ENCODE measurements at places on chromosomes 2 and 18. TPM values are rescaled to one million over a fixed set of nuclear protein-coding genes. Genes with fewer than 3 reads are reported as not detected.

DNA sequence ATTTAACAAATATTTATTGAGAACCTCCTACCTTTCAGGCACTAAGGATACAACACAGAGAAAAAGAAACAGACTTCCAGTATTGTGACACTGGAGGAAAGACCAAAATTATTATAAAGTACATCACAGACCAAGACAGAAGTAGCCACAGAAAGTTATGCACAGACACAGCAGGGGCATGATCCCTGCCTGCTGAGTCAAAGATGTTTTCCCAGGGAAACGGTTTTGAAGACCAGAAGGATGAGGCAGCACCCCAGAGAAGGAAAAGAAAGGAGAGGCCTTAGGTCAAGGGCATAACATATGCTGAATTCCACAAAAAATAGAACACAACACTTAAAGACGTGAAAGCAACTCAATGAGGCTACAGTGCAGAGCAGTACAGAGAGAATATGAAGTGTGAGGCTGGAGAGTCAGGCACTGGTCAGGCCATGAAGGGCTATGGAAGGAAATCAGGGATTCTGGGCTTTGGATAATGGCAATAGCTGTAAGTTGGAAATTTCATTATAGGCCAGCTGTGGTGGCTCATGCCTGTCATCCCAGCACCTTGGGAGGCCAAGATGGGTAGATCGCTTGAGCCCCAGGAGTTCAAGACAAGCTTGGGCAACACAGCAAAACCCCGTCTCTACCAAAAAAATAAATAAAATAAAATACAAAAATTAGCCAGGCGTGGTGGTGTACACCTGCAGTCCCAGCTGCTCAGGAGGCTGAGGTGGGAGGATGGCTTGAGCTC is 8.2 kb downstream of the ADAM17 start:
- no peak for DNase-seq

DNA sequence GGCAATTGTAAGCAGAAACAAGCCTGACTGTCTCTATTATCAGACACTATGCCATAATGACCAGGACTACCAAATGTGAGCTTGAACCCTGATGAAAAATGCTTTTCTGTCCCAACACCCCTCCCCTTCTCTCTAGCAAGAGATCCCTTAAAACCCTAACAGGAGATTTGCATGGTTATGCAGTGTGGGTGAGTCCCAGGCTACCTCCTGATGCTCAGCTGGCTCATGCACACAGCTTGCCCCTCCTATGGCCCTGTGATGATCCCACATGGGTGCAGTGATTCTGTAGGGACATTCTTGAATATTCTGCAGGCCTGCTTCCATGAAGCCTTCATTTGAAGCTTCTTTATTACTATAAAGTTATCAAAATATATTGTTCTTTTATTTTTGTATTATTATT is 357.4 kb downstream of the AKAIN1 start:
- no peak for DNase-seq

GRCh38 chr2:185274718-185275484 is 463.7 kb upstream of the FSIP2 start:
- no peak for DNase-seq

DNA sequence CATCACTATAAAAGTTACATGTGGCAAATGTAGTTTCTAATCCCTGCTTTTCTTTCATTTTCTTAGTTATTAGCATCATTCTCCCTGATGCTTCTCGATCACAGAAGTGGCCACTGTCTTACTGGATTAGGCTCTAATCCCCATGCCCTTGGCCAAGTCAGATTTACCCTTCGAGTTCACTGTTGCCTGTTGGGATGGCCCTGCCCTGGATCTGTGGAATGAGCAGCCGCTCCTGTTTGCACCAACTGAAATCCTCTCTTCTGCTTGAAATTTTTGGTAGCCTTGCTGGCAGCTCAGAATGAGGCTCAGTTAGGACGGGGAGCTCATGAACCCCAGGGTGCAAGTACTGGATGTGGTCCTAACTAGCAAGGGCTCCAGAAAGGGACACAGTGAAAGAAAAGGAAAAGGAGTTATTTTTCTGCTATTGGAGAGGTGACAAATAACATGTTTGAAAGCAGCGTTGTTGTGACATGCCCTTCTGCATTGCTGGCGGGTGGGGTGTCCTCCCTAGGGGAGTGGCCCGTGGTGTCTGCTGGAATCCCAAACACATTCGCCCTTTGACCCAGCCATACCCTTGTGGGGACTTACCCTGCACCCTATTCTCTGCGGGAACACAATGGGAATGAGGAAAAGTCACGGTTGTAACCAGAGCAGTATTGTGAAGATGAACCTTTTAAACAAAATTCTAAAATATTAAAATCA is 34.5 kb downstream of the RBFA start:
- DNase-seq: no peak

- DNase-seq: no peak
Measured at GRCh38 chr2:200966770-200967169, 3.3 kb upstream of the ORC2 start.

DNA sequence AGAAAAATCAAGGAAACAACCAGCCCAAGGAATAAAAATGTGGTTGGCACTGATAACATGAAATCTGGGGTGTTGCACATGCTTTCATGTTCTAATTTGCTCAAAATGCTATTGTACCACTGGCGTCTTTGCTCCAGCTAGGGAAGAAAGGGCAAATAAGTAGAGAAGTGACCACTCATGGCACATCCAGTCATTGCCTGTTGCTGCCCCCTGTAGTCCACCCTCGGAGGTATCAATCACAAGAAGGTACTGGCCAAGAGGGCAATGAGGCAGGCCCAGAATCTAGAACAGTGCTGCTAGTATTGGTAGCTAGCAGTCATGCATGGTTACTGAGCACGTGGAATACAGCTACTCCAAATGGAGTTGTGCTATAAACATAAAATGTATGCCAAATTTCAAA is 213.4 kb downstream of the CDCA7 start:
- DNase-seq: peak; percentile 69

DNA sequence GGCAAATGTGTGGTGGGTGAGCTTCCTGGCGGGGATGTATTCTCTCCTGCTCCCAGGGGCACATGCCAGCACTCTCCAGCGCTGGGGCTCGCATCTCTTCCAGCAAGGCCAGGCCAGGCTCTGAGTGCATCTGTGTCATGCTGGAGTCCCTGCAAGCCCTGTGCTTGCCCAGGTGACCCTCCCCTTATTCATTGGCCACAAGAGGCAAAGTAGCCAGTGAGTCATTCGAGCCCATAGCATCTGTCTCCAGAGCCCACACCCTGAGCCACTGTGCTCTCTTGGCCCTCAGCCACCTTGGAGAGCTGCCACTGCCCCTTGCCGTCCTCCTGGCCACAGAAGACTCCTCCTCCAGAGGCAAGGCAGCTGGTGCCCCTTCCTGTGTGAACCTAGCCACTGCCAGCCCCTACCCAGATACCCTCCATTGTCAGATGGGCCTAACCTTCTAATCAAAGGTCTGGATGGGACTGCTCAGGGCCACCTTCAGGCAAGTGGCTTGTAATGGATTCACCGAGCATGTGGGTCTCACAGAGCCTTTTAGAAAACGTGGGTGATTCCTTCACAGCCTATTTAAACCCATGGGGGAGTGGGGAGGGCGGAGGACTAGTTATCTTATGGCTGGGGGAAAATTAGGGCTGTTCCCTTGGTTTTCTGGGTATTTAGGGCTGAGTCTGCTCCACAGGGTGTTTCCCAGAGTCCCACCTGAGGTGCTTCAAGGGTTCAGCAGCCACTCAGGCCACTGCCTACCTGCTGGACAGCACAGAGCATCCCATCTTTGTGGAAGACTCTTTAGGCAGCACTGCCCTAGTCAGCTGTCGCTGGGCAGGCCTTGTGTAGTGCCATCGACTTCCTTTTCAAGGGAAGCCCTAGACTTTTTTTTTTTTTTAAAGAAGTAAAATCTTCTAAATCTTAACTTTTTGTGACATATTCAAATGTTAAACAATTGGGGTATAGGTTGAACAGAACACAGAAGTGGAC is 137.4 kb downstream of the ACOXL start:
- peak; percentile 58 for DNase-seq

- no peak for DNase-seq
Measured at GRCh38 chr18:58241026-58241679, 197.1 kb downstream of the NEDD4L start.

DNA sequence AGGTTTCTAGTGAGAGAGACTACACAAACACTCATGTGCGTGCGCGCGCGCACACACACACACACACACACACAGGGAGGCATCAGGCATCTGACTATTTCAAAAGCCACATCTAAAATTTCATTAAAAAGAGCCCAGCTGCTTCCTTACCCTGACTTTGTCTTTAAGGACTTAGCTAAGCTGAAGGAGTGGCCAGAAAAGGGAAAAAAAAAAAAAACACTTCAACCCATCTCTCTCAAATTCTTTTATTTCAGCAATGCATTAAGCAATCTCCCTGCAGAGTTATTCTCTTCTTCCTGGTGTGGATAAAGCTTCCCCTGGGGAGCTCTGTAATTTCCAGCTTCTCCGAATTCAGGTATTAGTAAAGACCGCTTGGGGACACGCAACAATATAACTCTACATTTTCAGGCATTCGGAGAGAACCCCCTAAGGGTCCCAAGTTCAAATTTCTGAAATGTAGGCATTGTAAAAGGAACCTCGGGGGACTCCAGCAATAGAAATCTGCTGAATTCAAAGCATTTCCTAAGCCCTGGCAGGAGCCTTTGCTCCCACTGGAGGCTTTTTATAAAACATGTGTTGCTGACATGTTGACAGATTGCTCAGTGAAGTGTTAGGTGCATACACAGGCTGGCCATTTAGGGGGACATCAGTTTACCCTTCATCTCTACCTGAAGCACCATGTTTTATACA is 67.0 kb downstream of the ZNF521 start:
- no peak for DNase-seq

DNA sequence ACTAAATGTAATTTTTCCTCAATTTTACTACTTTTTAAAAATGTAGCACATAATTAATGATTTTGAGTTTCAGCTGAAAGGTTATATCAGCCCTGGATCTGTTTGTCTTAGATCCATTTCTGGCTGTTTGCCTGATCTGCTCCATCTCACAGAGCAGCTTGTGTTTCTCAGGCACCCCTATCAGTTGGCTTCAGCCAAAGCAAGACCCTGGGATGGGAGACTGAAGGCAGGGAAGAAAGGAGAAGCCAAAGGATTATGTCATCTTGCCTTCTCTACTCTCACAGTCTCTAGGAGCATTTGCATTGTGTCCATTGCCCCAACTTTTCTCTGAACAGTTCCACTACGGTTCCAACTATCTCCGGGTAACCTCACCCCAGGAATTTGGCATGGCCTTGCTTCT is 110.5 kb downstream of the CCDC148 start:
- DNase-seq: no peak

Gene UPP2
- not detected for total RNA-seq

Gene ABCG5
- not detected for total RNA-seq

Gene CPLX4
- total RNA-seq: not detected

Gene SP140
- total RNA-seq: 0.70 TPM

Gene KIF1A
- 204 TPM for total RNA-seq

Gene CREG2
- total RNA-seq: 1.2 TPM

Gene LRRC30
- total RNA-seq: not detected
